ENCODE measurements at places on chromosomes 11 and 22.

DNA sequence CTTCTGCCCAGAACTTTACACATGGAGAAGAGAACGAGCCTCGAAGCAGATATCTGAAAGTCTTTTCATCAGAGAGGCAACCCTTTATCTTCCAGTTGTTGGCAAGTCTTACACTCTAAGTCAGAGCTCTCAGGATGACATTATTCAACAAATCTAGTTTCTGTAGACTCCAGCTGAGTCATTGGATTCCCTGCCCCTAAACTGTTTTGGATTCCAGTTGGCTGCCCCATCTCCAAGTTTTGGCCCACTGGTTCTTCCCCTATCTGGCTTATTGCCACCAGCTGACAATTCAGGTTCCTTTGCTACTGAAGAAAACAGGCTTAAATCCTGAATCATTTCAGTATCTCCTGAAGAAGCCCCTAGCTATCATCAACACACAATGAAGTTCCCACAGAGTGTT, 14.2 kb downstream of the SAAL1 start:
- no peak for DNase-seq

- no peak for DNase-seq
Observed at GRCh38 chr11:101741061-101741460, 157.3 kb upstream of the TRPC6 start.

DNA sequence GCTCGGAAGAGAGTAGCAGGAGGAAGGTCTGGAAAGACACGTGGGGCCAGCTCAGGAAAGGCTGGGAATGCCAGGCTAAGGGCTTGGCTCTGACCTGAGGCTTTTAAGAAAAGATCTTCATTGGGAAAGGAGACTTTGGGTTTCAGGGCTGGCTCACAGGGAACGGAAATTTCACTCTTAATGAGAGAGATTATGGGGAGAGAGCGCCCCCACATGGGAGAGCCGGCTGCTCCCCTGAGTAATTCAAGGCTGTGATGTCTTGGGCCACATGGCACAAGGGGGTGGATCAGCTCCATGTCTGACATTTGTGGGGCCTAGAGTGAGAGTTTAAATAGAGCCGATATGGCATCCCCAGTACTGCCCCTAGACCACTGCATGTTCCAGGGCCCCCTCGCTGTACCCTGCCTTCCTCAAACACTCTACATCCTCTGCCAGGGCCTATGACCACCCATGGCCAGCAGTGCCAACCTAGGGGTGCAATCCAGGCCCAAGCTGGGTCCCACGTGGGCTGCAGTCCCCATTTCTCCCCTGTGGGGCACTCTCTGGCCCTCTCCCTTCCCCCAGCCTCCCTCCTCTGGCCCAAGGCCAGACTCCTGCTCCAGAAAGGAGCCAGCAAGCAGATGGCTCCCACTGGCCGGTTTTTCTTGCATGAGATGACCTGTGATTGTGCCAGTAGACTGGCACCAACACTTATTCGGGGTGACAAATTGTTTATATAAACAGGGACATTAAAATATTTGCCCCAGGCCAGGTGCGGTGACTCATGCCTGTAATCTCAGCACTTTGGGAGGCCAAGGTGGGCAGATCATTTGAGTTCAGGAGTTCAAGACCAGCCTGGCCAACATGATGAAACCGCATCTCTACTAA, 75.2 kb downstream of the ISX start:
- DNase-seq = no peak

DNA sequence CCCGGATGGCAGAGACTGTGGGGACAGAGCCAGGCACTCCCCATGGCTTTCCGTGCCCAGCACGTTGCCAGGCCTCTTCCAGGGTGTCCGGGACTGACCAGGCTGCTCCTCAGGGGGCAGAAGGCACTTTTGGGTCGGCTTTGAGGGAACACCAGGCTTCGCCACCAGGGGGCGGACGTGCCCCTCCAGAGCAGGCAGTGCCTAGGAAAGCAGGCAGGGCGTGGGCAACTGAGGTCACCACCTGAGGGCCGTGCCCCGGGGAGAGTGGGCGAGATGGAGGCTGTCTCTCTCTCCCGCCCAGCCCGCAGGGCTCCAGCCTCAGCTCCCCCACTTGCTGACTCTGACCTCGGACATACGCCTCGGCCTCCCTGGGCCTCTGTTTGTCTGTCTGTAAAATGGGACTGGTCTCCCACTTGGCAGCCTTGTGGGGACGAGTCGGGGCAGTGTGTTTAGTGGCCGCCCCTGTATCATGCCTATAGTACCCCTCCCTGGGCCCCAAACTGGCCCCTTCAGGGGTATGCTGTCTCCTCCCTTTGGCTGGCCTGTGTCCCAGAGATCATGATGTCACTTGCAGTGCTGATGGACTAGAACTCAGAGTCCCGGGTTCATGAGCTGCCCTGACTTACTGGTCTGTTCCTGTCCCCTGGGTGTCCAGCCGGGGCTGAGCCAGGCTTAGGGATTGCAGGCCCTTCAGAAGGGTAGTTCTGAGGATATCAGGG, 4.4 kb upstream of the PRR5 start:
- DNase-seq = peak; percentile 84

DNA sequence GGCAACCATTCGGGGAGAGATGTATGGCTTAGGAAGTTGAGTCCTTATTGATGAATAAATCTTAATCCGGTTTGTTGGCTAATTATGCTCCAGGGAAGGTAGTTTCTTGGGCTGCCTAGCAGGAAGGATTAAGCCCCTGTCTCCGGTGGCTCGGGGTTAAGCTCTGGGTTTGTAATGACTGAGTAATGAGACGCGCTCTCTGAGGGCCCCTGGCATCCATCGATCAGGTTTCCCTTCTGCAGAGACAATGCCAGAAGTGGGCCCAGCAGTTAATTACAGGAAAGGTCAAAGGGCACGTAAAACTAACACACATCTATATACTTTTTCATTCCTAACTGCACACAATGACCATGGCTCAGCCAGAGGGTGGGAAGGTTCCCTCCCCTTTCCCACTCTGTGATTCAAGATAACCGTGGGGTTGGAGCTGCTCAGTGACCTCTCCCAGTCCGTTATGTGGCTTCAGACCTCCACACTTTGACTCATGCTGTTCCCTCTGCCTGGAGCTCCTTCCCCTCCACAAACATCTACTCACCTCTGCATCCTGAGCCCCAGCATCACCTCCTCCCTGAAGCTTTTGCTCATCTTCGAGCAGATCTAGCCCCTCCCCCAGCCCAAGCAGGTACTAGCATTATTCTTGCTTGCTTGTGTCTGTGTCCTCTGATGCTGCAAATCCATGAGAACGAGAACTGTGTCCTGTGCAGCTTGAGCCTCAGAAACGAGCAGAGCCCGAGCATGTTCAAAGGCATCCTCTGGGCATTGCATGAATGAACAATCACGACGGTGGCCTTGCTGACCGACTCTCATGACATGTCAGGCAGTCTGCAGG, 16.6 kb downstream of the SCUBE1 start:
- DNase-seq = no peak

DNA sequence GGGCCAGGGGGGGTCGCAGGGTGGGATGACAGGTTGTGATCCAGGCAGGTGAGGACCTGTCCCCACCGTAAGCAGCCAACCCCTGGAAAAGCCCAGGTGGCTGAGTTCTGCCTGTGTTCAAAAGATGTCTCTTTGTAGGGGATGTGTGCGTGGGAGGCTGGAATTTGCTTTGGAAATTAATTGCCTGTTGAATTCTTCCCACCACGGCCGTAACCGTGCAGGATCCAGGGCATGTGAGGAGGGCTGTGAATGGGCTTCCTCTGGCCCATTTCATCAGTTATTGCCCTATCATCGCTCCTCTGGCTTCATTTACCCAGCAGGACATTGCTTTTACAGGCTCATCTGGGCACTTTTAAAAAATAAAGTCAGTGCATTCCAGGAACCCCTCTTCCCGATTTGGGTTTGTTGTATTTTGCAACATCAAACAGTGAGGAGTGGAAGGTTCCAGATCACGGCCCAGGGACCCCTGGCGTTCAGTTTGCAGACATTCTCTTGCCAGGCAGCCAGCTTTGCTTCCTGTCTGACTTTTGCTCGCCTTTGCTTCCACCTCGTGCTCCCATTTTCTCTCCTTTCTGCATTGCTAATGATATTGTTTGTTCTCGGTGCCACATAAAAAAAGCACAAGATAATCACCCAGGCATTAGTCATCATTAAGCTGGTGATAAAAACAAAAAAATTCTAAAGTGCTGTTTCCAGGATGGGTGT, 1306.6 kb downstream of the BRD1 start:
- DNase-seq = no peak

- no peak for DNase-seq
Observed at GRCh38 chr11:123069908-123070821, 8.2 kb upstream of the HSPA8 start.

DNA sequence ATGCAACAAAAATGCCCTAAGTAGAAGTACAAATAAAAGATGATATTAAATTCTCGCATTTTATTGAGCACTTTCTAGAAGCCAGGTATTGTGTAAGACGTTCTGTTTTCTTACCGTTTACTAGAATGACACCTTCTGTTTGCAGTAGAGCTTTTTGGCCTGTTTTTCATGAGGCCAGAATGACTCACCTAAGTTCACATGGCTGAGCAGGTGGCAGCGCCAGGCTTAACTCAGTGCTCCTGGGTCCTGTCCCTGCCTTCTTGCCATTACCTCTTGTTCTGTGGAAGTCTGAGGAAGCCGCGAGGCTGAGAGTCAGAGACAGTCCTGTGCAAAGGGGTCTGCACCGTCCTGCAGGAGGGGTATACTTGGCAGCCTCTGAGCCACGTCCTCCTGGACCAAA, 113.8 kb downstream of the ATXN10 start:
- no peak for DNase-seq

- DNase-seq = no peak
Observed at GRCh38 chr22:23205339-23206049, 25.2 kb downstream of the BCR start.

DNA sequence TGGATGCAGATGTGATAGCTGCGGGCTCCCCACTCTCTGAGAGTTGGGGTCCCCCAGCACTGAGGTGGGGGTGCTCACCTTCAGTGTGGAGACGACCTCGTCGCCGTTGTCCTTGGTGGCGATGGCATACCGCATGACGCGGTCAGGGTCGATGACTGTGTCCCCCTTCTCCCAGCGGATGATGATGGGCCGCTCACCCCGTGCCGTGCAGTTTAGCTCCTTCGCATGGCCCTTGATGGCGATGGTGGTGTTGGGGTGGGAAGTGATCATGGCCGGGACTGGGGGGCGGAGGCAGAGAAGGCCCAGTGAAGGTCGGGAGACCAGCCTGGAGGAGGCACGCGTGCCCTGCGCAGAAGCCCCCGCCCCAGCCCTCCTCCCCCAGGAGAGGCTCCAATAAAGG, 154.2 kb downstream of the CEP164 start:
- no peak for DNase-seq

DNA sequence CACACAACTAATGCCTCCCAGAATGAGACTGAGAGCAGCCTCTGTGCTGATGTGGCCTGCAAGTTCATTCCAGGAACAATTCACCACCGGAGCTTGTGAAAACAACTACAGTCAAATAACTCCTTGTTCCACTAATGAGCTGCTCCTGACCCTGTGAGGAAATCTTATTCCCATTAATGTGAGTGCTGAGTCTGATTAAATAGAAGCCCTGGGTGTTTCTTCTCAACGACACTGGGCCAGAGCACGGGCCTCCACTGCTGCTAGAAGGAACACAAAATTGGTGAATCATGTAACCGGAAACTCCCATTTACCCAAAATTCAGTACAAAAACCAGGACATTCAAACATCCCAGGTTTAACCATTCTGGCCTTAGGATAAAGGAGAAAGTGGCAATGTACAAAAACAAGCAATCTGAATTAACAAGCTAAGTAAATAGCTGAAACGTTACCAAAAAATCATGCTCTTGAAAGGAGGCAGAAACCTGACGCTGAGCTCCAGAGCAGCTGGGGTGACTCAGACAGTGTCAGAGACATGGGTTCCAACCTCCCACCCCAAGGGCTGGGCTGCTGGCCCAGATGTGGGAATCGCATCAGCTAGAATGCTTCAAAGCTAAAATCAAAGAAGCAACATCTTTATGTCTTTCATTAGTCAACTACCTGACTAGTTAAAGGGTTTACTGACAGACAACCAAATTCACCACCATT, 26.7 kb downstream of the SERGEF start:
- DNase-seq = no peak

DNA sequence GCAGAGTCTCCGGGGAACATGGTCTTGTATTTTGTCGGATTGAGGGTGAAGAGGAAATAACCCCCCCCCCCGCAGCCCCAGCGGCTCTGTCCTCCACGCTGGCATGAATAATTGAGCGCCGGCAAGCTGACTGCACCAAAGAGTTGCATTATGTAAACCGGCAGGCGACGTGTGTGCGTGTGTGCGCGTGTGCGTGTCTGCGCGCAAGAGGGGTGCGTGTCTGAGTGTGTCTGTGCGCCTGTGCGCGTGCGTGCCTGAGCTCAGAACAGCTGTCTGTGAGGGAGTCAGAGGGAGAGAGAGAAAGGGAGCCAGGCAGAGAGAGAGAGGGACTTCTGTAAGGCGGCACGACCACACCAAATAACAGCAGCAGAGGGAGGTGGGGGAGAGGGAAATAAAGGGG, 94.4 kb downstream of the SCN3B start:
- DNase-seq = no peak

GRCh38 chr11:115112754-115113153, 391.5 kb downstream of the CADM1 start:
- no peak for DNase-seq

DNA sequence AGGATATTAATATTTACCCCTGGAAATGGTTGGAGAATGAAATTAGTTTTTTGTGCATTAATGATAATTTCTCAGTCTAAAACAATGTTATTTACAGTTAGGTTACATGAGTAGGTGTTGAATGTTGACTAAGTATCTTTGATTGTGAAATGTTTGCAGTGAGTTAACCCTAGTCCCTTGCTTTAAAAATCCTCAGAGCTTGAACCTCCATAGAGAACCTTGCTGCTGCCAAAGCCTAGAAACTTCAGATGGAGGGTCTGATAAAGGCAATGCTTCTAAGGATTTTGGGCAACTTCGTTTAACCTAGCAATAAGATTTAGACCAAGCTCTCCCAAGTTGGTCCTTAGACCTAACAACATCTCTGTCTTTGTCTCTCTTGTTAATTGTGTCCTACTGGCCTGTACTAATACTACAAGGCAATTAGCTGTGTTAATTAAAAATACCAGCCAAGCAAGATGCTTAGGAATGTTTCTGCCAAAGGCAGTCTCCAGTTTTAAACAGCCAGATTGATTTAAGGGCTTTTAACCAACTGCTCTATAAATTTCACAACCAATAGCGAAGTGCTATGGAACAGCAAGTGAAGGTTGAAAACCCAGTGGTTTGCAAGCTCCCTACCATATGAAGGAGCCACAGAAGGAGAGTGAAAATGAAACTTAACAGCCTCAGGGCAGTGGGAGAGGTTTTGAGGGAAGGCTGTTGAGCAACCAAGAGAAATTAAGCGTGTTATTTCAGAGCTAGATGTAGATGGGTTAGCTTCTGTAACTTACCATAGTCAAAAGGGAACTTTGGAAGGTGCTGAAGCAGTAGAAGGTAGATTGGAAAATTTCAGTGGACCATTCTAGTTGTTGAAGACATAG, 295.9 kb upstream of the ANO5 start:
- DNase-seq = no peak

DNA sequence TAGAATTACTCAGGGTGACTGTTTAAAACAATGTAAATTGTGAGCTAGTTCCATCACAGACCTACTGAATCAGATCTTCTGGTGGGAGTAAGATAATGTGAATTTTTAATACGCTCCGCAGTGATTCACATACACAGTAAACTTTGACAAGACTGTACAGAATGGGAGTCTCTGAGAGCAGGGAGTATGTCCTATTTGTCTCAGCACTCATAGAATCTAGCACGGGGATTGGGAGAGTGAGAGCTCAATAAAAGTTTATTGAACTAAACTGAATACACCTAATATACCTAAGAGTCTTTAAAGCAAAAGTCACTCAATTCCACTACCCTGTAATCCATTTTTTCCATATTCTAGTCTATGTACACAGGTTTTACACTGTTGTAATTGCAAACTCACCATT, 11.2 kb upstream of the GAB2 start:
- no peak for DNase-seq
